ENCODE measurements at places on chromosomes 13 and 19.

DNA sequence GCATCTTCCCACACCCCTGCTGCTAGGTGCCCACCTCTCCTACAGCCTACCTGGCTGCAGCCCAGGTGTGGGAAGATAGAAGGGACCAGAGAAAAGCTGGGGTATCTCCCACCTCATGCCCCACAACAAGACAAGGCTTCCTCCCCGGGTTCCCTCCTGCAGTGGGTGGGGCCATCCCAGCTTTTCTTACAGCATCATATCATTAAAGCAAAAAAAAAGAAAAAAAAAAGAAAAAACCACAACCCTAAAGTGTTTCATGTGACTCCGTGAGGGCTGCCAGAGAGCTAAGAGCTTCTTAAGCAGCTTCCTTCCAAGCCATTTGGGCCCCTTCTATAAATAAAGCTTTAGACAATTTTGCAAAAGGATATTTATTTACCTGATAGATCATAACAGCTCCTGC is 455.4 kb upstream of the TSHZ3 start:
- no peak for DNase-seq

DNA sequence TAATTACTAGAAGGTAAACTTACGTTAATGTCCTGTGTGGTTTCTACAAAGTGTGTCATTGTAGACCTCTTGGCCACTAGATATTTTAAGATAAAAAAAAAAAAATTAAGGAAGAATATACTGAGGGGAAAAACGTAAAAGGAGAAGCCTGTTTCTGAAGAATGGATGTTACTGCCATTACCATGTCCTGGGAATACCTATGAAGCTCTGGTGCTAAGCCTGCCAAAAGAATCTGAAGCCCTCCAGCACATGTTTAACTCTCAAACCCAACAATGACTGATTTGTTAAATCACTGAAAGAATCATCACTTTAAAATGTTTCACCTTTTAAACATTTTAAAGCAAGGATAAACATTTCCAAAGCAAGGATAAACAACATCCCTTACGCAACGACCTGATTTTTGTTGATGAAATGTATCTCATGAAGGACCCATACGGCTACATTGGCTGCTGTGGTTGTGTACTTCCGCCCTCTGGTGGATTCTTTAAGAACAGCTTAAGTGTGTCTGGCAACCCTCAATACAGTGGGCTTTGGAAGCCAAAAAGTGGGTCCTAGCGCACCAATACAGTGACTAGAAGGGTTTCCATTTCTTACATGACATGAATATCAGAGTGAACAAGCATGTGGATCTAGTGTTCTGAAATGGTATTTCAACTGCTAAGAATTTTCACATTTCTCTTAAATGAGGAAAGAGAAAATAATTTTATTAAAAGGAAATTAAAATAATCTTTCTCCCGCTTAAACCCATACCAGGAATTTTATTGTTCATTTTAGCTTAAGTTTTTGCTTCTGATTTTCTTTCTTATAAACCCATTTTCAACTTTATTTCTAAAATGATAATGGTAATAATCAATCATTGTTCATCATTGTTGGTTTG is 74.5 kb upstream of the RAP2A start:
- DNase-seq = peak; percentile 40

GRCh38 chr19:39335168-39335548 is 685 bp downstream of the GMFG start:
- DNase-seq = no peak

- DNase-seq = no peak
Measured at GRCh38 chr19:14112809-14113385, 4.7 kb downstream of the PRKACA start.

- no peak for DNase-seq
Measured at GRCh38 chr19:53308339-53308811, 25.2 kb upstream of the ZNF845 start.

DNA sequence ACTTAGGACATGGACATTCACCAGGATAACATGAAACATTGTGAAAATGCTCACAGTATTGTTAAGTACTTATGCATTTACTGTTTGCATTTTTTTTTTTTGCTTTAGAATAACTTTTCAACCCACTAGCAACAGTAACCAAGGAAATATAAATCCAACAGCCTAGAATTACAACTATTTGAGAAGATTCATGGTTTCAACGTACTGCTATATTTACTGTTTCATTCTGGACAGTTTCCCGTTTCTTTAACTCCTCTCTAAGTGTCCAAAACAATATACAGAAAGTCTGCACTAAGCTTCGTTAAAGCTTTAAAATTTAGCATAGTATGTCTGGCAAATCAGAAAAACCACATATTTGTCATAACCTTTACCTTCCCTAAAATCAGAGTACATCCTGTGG is 2.7 kb downstream of the SMAD9 start:
- DNase-seq = no peak

GRCh38 chr13:109669234-109669612 is 117.2 kb downstream of the IRS2 start:
- DNase-seq = no peak

GRCh38 chr13:106173346-106173745 is 362.1 kb downstream of the EFNB2 start:
- no peak for DNase-seq

- DNase-seq = no peak
Measured at GRCh38 chr13:57935965-57936364, 304.4 kb downstream of the PCDH17 start.

- DNase-seq = no peak
Measured at GRCh38 chr19:13117176-13117771, 734 bp upstream of the TRMT1 start.

DNA sequence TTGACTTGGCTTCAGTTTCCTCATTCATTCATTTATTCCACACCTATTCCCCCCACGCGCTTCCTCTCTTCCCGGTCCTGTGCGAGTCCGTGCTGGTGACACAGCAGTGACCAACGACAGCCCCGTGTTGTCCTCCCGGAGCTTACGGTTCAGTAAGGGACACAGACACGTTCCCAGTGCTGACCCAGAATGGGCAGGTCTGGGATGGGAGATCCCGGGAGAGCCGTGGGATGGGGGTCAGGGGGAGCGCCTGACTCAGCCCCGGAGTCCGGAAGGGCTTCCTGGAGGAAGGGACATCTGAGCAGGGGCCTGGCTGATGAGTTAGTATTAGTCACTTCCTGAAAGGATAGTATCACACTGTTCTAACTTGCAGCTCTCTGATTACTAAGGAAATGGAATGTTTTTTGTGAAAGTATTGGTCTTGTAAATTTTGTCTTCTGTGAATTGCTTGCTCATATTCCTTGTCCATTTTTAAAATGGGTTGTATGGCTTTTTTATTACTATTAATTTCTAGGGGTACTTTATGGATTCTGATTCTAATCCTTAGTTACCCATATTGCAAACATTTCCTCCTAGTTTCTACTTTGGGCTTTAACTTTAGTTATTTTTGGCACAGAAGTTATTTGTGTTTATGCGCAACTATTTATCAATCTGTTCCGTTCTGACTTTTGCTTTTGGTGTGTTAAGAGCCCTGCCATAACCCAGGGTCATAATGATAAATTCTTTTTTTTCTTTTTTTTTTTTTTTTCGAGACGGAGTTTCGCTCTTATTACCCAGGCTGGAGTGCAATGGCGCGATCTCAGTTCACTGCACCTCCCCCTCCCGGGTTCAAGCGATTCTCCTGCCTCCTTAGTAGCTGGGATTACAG is 708 bp upstream of the ERCC1 start:
- DNase-seq = peak; percentile 95

DNA sequence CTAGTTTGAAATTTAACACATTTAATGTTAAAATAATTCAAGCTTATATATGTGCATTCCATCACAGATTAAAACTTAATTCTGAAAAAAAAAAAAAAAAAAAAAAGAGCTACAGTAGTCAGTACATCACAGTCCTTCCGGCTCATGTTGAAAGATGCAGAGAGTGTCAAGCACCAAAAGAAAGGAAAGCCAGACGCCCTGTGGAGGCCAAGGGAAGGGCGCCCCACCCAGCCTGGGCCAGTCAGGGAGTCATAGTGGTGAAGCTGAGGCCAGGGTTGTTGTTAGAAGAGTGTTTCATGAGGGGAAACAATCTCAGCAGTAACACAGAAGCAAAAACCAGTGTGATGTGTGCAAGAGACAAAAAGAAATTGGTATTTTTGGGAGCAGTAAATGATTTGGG is 375.3 kb downstream of the MTUS2 start:
- DNase-seq = no peak

GRCh38 chr19:33921165-33921564 is 124.5 kb downstream of the KCTD15 start:
- no peak for DNase-seq

DNA sequence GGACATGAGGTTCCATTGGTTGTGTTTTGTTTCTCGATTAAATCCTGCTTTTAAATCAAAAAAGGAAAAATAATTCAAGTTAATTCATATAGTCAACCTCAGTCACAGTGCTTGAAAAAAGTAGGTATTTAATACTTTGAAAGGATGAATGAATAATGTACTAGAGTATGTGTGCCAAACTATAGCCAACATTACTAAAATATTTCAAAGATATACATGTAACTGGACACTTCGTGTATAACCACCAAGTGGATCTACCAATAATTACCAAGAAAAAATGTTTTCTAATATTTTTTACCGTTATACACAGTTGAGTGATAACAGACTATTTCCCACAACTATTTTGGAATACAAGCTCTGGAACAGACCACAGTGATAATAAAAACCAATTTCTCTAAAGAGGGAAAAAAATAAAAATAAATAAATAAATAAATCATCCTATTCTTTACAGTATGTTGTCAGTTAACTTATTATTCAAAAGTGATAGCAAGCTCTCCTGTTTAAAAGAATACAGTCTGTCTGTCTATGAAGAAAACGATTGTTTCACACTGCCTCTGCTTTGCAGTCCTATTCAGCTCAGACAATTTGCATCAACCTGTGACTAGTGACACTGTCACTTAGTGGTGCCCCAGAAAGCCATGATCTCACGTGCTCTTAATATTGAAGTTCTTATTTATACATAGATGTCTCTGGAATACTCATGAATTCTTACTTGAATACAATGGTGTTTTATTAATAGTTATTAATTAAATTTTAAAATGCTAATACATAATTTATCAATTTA is 58.2 kb downstream of the UBL3 start:
- DNase-seq = no peak

DNA sequence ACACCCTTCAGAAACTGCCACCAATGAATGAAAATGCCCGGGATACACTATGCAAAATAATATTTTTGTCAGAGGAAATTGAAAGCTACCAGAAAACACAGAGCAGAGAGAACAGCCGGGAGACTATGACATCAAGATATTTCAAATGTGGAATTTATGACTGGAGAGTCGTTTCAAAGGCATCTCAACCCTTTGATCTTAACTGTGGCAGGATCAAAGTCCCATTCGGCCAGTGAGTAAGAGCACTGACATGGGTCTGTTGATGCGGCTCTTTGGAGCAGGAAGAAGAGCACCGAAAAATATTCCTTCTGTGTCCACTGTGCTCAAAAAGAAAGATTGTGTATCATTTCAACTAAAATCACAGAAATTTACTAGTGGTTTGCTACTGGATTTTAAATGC is 201.9 kb downstream of the RFC3 start:
- no peak for DNase-seq

DNA sequence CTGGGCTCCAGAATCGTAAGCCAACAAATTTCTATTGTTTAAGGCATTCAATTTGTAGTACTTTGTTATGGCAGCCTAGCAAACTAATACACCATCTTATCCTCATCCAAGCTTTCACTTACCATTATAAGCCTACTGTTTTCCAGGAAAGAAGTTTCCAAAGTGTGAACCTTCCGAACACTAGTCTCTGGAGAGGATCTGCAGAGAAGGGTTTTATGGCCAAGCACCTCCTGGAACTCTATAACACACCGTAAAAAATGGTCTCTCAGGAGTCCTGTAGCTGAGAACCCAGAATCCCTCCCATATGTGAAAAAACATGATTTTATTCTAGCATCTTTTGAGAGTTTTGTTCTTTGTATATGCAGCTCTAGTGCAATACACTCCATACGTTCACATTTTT is 142.1 kb downstream of the POSTN start:
- no peak for DNase-seq

DNA sequence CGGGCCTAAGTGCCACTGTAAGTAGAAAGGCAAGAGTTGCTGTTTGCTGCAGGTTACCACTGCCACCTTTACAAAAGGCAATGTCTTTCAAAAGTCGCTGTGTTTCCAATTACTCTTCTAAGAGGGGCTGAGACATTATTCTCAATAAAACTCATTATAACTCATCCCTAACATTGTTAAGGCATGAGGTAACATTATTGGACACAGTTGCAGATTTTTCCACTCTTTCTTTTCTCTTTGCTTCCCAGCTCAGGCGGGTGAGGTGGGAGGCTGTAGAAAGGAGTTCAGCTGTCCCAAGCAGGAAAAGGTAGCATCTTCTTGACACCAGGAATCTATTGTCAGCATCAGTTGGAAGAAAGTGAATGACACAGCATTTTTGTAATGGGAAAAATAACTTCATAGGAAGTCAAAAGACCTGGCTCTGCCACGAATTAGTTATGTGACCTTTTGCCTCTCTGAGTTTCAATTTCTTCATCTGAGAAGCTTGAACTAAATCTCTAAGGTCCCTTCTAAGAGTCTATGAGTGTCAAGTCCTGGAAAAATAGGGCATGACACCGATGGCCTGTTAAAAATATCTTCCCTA is 2.1 kb upstream of the UBL3 start:
- no peak for DNase-seq

DNA sequence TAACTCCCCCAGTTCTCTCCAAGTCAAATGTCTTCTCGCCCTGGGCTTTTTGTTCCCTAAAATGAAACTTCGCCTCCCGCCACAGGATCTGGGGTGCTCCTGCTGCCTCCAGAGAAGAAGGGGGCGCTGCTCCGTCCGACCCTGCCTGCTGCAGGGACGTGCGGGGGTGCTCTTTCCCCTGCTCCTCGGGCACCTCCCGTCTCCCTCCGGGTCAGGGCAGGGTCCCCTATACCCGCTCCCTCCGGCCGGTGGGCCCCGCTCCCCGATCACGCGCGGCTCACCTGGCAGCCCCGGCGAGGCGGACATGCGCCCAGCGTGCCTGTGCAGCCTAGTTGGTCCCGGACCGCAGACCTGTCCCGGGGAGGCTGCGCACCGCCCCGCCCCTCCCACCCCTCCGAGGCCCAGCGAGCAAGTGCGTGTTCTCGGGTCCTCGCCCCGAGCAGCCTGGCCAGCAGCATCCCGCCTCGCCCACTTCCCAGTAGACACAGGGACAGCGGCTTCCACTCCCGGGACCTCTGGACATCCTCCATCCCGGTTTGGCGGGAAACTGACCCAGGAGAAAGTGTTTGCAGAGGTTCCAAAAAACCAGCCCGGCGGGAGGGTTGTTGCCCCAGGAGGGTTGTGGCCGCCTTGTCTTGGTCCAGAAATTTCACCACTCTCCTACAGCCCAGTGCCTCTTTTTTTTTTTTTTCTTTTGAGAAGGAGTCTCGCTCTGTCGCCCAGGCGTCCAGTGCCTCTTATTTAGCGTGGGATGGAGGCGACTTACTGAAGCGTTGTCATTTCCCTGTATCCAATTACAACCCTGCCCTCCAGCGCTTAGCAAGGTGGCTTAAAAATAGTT is at the start of gene OXGR1:
Gene OXGR1, minus strand, starts transcription at position 460 of the 841 bp plus-strand sequence. CDS start 6,717 bp downstream, outside the sequence.
- DNase-seq = no peak

DNA sequence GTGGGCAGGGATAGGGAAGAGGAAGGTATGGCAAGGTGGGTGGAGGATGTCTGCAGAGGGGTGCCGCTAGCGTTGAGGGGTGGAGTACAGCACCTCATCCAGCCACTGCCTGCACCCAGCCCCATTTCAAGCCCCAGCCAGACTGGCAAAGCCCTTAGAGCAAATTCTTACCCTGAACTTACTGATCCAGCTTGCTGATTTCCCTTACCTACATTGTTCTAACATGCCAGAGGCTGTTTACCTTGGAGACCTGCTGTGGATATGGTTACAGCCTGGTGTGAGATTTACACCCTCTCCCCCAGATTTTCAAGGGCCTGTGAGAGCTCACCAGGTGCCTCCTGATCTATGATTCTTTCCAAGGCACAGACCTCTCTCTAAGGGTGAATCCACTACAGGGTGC is 86.0 kb downstream of the ZNF726 start:
- DNase-seq = no peak

- no peak for DNase-seq
Measured at GRCh38 chr19:4372165-4373012, 28.0 kb downstream of the SH3GL1 start.

Measured in A549 (cell line).